ENCODE measurements at places on chromosomes 7 and 10. TPM values are rescaled to one million over a fixed set of nuclear protein-coding genes. Genes with fewer than 3 reads are reported as not detected.

Gene TBATA
- total RNA-seq = not detected

Gene NSUN6
- total RNA-seq = 35.0 TPM

Gene CLCN1
- not detected for total RNA-seq

DNA sequence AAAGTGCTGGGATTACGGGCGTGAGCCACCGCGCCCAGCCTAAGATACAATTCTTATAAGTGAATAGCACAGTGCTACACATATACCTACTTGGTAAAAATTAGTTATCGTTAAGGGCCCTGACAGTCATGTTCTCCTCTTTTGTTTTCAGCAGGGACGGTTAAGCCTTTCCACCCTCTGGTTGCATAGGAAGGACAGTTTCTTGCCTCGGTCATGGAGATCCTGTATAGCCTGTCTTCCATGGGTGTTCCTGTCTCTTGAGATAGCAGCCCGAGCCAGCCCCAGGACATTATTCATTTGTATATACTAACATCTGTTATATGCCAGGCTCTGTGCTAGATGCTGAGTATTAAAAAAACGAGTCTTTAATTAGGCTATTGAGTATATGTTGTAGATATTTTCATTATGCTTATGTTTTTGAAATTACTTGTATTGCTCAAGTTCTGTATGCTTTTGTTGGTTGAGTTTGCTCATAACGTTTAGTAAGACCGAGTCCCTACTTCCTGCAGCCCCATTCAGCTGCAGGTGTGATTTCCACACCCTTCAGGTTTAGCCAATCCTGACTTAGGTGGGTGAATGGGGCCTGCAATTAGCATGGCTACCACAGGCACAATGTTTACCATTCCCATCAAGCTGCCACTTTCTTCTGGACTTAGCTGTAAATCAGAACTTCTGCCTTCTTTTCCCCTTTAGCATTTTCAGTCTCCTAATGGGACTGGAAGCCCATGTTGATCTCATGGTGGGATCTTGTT is 24.8 kb downstream of the CCSER2 start:
- no peaks in the 10 kb centered on the region for H3K27me3 ChIP-seq
- H3K27ac ChIP-seq = no peak overlapping the region
- peaks cover 43% of the 10 kb centered on the region for H3K4me1 ChIP-seq

Data from activated CD4-positive, alpha-beta memory T cell treated with anti-CD3 and anti-CD28 coated beads, Interleukin-2, amount 10 ng/mL, durations not matched to agents 7 days and 5 days (primary cell).